ENCODE measurements at places on chromosomes 2 and 18. TPM values are rescaled to one million over a fixed set of nuclear protein-coding genes. Genes with fewer than 3 reads are reported as not detected.

- DNase-seq: peak; percentile 8
These were observed 3.7 kb downstream of the GPR35 start for GRCh38 chr2:240628808-240629618.

DNA sequence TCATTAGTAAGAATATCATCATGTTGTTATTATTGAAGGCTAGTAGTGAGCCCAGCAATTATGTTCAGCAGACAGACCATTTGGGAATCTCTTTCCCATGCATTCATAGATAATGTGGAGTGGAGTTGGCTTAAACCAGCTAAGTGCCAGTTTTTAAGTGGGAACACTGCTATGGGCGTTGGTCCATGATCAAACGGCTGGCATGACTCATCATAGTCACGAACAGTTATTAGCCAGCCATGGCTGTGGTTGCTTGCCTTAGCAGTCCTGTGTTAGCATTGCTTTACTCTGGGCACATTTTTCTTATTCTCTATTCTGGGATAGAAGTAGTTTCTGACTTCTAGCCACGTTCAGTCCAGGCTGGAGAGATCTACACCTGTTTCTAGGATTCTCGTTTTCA is 17.7 kb downstream of the EIF4E2 start:
- DNase-seq: no peak

GRCh38 chr2:238921259-238921658 is 73.4 kb downstream of the TWIST2 start:
- peak; percentile 15 for DNase-seq

DNA sequence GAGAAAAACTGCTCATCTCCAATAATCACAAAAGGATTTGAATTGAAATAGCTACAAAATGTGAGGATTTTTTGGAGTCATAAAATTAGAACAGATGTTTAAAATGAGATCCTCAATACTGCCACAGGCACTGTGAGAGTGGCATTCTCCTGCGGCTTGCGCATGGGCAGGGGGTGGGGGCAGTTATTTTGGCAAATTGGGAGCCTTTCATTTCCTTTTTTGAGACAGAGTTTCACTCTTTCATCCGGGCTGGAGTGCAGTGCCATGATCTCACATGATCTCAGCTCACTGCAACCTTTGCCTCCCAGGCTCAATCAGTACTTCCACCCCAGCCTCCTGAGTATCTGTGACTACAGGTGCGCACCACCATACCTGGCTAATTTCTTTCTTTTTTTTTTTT is 42.4 kb downstream of the POMC start:
- DNase-seq: no peak

DNA sequence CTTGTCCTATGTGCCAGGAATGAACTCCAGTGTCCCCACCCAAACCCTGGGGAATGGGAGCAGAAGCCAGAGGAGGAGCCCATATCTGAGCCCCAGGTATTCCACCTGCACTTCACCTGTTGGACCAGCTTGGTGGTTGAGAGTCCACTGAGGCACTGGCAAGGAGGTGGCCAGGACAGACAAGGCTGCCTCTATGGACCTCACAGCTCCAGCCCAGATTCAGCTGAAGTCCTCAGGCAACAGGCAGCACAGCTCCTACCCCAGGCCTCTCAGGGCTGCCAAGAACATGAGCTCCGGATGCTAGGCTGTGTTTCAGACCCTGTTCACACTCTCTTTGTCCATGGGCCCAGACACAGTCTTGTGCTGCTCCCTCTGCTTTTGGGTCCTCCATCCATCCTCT is 2.9 kb upstream of the IL1F10 start:
- no peak for DNase-seq

- peak; percentile 74 for DNase-seq
These were observed 30.9 kb downstream of the LONRF2 start for GRCh38 chr2:100291152-100291970.

GRCh38 chr2:232438091-232438490 is 17.9 kb upstream of the ALPI start:
- DNase-seq: no peak

DNA sequence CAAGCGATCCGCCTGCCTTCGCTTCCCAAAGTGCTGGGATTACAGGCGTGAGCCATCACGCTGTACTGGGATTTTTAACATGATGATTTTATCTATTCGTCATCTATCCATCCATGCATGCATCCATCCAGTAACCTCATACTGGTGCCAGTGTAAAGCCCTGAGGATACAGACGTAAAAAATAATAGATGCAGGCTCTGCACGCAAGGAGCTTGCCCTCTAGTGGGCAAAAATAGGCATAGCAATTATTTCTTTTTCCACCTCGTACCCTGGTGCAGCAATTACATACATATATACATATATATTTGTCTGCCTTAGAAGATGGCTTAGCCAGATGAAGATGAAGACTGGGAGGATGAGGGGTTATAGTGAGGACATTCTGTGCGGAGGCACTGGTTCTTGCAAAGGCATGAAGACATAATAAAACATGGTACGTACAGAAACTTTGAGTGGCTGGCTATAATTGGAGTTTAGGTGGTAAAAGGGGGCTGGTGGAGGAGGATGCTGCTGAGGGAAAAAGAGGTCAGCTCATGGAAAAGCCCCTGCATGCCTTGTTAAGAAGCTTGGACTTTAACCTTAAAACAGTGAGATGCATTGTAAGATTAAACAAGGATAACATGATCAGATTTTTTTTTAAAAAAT is 19.6 kb upstream of the RPIA start:
- DNase-seq: no peak

DNA sequence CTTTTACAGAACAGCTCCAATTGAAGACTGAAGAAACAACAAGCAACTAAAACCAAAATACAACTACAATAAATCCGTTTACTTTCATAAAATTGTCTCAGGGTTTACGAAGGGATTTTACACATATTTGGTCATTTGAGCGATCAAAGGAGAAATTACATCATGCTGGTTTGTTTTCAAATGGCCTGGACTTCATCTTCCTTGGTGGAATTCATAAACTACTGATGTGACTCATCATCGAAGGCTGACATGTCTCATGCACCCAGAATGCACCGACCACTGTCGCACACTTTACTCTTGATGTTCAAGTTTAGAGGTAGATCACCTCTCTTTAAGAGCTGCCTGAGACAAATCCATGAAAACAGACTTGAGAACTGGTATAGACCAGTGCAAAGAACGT is 25.6 kb upstream of the PMAIP1 start:
- DNase-seq: no peak

- DNase-seq: no peak
These were observed 104.5 kb downstream of the SNTG2 start for GRCh38 chr2:1055014-1055595.

GRCh38 chr2:220660277-220661145 is 911.6 kb downstream of the EPHA4 start:
- no peak for DNase-seq

DNA sequence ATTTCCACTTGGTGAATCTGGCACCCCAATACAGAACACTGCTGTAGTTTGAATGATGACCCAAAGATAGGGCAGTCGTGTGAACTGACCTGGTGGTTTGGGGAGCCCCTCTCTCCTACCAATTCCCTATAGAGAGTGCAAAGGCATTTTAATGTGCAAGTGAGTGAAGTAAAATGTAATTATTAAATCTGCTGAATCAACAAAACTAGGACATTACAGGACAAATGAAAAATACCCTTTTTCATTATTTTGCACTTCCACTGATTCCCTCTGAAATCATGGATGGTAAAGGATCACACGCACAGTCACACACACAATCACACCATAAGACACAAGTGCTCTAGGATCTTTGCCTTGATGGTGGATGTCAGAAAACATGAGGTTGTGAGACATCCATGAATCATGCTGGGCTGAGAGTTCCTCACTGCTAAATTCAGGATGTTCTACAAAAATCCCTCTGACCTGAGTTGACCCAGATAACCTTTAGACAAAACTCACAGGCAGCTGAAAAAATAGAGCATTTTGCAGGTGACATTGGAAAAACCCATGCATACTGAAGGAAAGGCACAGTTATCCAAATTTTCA is 197.4 kb downstream of the FBXO15 start:
- DNase-seq: no peak

- no peak for DNase-seq
These were observed 41.4 kb downstream of the STARD6 start for GRCh38 chr18:54316071-54316820.

DNA sequence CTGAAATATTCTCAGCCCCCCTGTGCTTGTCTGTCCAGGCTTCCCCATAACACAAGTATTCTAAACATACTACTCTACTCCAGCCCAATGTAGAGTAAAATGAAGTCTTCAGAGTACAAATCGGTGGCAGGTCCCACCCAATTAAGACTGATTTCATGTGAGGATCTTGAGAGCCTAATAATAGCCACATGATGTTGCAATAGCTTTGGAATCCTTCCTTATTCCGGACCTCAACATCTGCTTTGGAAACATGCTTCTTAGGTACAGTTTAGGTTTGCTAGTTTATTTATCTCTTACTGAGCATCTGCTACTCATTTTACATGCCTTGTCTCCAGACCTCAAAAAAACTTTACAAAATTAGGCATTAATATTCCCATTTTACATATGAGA is 207.3 kb upstream of the RAB6C start:
- no peak for DNase-seq

- DNase-seq: no peak
These were observed 36.4 kb downstream of the STK39 start for GRCh38 chr2:168210895-168211570.

DNA sequence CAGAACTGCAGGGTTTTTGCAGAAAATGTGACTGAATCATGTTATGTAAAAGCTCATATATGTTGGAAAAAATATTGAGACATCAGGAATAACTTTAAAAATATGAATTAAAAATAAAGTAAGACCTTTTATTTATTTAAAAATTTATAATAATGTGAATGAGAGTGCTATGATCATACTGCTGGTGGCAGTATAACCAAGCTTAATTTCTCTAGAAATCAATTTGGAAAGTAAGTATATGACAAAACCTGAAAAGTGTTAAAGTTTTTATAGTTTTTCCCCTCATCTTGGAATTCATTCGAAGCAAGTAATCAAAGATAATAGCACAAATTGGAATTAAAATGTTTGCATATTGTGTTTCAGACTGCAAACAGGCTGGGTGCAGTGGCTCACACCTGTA is 7.5 kb downstream of the SLC39A10 start:
- DNase-seq: no peak

DNA sequence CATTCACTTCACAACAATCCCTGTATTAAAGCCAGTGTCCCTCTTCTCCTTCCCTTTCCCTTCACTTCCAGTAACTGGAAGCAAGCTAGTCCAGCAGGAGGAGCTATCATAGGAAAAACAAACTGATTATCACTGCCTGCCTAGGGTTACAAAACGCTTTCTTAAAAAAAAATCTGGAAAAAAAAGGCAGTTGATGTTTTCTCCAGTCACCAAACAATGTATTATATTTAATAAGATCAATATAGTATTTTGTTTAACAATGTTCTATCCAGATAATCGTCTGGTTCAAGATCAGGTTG is 78.8 kb upstream of the ITGB6 start:
- DNase-seq: no peak

GRCh38 chr2:47203995-47204394 is 48.9 kb upstream of the STPG4 start:
- DNase-seq: no peak

- no peak for DNase-seq
These were observed 226.5 kb upstream of the MMADHC start for GRCh38 chr2:149814049-149814448.

DNA sequence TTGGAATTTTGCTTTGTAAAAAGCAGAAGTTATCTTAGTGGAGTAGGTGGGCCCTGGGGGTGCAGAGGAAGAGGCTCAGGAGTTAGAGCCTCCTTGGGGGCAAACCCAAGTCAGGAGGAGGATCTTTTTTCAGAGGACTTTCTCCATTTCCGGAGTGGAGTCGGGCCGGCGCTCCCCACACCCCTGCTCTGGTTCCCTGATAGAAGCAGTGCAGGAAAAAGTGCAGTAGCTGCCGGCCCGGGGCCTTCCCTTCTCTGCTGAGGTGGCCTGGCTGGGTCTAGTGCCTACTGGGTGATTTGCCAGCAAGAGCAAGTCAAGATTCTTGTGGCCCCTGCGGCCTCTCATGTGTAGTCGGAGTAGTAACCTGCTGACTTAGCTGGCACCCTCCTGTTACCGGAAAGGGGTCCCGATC is 124.2 kb upstream of the HS6ST1 start:
- DNase-seq: no peak

DNA sequence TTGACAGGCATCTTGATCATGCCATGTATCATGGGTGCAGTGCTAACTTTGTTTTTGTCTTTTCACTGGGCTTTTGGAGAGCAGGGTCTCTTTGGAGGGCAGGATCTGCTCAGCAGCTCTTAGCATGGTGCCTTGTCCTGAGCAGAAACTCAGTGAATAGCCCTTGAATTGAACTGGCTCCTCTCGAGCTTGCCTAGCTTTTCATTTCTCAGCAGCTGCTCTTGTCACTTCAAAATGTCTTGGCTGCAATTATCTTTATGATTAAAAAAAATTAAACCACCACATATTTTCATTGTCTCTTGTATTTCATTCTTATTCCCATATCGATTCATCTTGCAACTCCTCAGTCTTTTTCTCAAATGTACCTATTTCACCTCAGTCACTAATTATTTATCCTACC is 50.5 kb downstream of the CCDC85A start:
- DNase-seq: no peak

Gene TTR
- total RNA-seq: 0.95 TPM

Gene POTEJ
- total RNA-seq: not detected

Gene RALBP1
- total RNA-seq: 49.5 TPM

Gene GATA6
- total RNA-seq: 221 TPM

Gene MPHOSPH10
- 19.9 TPM for total RNA-seq

Gene C2orf72
- not detected for total RNA-seq

Gene MERTK
- total RNA-seq: 14.7 TPM

Gene TMEM163
- 1.00 TPM for total RNA-seq

All from ovary (tissue), 10 donors.